Fibroblast of villous mesenchyme (primary cell): ENCODE measurements at places on chromosomes 4 and X. TPM values are rescaled to one million over a fixed set of nuclear protein-coding genes. Genes with fewer than 3 reads are reported as not detected.

- no peak for DNase-seq
These were observed 28.5 kb downstream of the TRIM2 start for GRCh38 chr4:153232768-153233167.

DNA sequence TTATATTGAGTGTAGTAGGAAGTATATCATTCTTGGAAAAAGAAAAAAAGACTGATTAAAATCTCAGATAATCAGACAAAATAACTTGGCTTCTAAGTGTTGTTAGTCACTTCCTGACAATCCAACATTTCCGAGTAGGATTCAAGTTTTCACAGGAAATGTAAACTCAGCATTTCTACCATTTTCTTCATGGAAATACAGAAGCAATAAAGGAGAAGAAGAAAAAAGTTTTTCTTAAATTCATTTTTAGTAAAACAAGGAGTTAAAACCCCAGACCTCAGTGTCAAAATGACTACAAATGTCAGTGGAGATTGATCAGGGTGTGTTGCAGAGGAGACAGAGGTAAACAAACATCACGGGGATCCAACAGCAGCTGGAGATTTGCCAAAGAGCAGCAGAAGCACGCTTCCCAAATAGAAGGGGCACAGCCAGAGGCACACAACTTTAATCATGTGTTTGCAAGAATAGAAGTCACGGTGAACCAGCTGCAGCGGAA, 129.3 kb upstream of the FAM9B start:
- no peak for DNase-seq

DNA sequence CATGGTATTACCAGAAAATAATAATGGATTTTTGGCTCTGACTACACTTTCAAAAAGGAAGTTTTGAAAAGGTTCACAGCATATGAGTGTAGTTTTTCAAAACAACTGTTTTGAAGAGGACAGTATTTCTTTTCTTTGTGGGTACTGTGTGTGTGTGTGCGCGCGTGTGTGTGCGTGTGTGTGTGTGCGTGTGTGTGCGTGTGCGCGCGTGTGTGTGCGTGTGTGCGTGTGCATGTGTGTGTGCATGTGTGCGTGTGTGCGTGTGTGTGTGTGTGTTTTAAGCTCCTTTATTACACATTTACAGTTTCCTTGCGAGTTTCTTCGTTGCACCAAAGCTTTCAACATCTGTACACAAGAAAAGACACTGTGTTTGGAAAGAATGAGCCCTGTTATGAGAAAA, 755.4 kb downstream of the SH3BGRL start:
- DNase-seq, result no peak

- peak; percentile 77 for DNase-seq
These were observed 78.1 kb upstream of the CLDN34 start for GRCh38 chrX:9888953-9889470.

- DNase-seq, result peak; percentile 51
These were observed 134.3 kb downstream of the GUCY2F start for GRCh38 chrX:109347632-109348031.

The TLR8 gene
- not detected in 2 replicates for total RNA-seq

DNA sequence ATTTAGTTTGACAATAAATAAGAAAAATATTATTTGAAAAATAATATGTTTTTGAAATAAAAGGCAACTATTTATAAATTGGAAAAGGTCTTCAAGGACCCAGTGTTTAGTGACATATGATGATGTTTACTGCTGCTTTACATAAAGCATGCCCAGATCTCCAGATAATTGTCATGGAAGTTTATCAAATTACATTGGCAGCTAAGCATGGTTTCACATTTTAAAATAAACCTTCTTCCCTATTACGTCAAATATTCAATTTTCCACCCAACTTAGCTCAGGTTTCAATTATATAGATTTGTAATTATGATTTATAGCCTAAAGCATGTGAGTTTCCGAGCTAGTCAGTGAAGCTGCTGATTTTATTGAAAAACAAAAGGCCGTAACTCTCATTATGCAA, 417.2 kb downstream of the CFAP47 start:
- no peak for DNase-seq

- no peak for DNase-seq
These were observed 252.5 kb downstream of the GRIA3 start for GRCh38 chrX:123436512-123437136.

- DNase-seq, result no peak
These were observed 434.7 kb downstream of the GRIA2 start for GRCh38 chr4:157655096-157655809.

The LRCH2 gene
- 5.8 and 8.2 TPM in 2 replicates for total RNA-seq

DNA sequence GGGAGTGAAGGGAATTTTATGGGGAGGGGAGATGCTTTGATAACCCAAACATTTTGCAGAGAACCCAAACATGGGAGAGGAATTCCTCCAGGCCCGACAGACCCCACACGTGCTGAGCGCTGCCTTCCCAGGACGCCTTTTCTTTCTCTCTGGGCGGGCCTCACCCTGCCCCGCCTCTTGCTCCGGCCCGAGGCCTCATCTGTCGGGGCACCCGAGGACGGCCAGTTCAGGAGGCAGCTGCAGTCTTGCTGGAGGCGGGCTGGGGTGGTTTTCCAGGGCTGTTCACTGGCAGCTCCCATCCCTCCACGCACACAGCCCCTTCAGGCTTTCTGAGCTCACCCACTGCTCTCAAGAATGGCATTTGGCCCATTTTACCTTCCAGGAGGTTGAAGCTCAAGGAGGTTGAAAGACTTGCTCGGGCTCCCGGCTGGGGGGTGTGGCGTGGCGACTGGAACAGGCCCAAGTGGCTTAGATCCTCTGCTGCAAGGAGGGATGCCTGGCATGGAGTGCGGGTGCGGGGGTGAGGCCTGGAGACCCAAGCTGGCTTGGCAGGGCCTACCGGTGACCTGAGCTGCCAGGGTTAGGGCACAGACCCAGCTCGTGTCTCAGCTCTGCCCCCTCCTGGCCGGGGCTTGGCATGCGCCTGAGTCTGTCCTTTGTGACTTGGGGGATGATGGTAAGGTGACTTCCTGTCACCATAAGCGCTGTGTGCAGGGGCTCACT, 99.2 kb downstream of the PSAPL1 start:
- peak; percentile 6 for DNase-seq

DNA sequence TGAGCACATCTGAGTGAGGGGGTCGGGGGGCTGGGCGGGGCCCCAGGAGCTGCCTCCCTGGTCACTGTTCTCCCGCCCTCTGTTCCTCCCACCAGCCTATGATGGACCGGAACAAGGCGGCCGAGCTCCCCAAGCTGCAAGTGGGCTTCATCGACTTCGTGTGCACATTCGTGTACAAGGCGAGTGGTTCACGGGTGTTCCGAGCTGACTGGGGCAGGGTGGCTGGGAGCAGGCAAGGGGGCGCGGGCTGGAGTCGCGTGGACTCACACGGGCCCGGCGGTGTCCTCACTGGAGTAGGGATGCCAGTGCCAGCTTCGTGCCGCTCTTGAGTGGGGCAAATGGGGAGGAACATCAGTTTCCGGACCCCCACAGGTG, 7.7 kb downstream of the ATP5ME start:
- DNase-seq, result no peak

GRCh38 chrX:71814123-71814912, 51.2 kb downstream of the CXorf49B start:
- no peak for DNase-seq

The PGRMC1 gene
- 202 and 244 TPM in 2 replicates for total RNA-seq

DNA sequence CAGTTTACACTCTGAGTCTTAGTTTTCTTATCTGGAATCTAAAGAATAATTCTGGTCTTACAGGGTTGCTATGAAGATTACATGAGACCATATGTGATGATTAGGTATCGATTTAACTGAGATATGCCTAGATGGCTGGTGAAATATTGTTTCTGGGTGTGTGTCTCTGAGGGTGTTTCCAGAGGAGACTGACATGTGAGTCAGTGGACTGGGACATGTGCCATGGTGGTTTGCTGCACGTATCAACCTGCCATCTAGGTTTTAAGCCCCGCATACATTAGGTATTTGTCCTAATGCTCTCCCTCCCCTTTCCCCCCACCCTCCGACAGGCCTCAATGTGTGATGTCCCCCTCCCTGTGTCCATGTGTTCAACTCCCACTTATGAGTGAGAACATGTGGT, 186.0 kb upstream of the CXorf66 start:
- no peak for DNase-seq

- DNase-seq, result no peak
These were observed 15.9 kb downstream of the NSD2 start for GRCh38 chr4:1887052-1887451.

DNA sequence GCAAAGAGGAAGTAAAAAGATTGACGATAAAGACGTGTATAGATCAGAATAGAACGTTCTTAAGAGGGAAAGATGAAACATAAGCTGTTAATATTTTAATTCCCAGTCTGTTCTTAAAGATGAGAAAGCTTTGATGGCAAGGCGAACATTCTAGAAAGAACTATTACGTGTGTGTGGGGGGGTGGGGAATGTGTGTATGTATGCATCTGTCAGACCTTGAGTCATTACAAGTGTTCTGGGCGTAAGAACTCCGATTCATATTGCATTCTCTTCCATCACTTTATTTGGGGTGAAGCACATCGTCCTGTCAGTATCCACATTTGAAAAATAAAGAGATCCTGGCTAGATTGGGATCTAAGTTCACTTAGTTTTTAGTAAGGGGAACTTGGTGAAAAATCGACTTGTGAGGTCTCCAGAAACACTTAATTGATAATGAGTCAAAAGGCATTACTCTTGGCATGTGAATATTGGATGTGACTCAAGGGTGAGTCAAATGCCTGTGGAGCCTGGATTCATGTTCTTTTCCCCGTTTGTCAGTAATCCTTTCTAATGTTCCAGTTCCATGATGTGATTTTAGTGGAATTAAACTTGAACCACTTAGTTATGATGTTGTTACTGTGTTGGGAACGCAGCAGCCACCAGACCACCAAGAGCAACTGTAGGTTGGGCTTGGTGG, 3.1 kb downstream of the SMS start:
- DNase-seq, result peak; percentile 61

The ARR3 gene
- total RNA-seq, result not detected in 2 replicates

DNA sequence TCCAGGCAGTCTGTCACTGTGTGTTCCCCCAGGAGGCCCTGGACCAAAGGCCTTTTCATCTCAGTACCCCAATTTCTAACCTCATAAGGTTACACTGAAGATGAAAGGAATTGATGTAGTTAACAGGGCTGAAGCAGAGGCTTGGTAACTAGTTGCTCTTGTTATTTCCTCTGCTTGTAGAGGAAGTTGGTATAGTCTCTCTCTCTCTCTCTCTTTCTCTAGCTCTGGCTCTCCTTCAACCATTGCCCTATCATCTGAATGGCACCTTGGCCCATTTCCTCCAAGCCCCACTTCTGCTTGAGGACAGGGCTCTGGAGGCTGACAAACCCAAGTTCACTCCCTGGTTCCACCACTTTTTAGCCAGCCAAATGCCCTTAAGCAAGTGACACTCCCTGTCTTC, 96.1 kb downstream of the MAMLD1 start:
- DNase-seq, result no peak

DNA sequence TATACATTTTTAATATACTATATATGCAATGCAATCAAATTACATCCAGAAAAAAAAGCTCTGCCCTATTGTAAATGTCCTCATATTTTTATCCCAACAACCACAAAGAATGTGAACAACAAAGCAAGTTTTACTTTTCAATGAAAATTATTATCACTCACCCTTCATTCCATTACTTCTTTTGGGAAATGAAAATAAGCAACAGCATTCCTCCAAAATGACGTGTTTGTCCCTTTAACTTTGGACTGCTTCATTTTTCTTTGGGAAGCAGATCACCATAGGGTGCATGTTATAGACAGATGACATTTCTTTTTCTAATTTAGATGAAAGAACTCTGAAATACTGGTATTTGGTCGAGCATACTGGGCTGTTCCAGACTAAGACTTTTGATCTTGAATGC, 667.1 kb upstream of the BOD1L1 start:
- DNase-seq, result peak; percentile 10

GRCh38 chr4:4753643-4754042, 105.8 kb upstream of the MSX1 start:
- no peak for DNase-seq

The ATP8A1 gene
- 0.86 and 0.97 TPM in 2 replicates for total RNA-seq

The SAGE1 gene
- total RNA-seq, result not detected in 2 replicates

GRCh38 chrX:71178908-71179307, 34.3 kb downstream of the NLGN3 start:
- DNase-seq, result peak; percentile 74

DNA sequence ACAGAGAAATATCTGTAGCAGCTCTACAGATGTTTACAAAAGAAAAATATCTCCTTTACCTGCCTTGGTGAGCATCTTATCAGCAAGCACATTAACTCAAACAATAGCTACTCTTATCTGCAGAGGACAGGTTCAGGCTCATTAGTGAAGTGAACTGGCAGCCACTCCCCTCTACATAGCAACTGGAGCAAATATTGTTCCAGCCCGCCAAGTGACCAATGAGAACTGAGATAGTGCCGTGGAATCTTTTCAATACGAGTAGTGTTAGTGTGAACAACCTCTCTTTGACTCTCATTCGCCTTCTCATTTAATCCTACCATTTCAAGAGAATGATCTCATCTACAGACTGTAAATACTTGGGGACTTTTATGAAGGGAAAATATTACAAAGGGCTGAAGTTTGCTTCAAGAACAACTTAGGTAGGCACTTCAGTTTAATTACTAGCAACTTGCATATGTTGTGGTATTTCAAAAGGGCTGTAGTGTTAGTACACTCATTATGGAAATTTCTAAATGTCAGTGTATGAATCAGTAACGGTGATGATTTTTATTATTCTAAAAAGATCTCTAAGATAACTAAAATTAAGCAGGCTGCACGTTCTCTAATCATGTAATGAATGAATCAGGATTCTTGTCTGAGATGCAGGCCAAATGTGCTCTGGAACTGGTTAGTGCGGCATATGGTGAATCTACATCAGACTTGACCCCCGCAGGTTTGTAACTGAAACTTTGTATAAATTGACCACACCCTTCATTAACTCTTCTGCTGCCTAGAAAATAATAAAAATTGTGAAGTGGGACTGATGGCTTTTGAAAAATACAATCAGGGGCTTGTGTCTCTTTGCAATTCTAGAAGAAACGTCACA, 72.4 kb downstream of the PALLD start:
- peak; percentile 49 for DNase-seq

- DNase-seq, result no peak
These were observed 219.0 kb upstream of the DKK2 start for GRCh38 chr4:107255114-107255513.

- DNase-seq, result no peak
These were observed 182.0 kb downstream of the TENT5D start for GRCh38 chrX:80602036-80602860.

DNA sequence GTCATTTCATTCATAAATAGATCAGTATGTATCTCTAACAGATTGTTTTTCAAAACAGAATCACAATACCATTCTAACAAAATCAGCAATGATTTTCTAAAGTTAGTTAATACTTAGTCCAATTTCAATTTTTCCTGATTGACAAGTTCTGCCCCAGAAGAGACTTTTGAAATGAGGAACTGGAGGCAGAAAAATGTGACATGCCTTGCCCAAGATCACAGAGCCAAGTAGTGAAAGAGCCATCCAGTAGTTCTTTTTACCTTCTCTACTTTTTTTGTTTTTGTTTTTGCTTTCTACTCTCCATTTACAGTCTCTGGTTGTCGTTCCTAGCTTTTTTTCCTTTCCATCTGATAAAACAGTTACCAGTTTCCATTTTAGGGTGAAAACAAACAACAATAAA, 129.3 kb upstream of the TMEM164 start:
- DNase-seq, result no peak

- DNase-seq, result no peak
These were observed 169.9 kb upstream of the RBPJ start for GRCh38 chr4:26150948-26151347.

- no peak for DNase-seq
These were observed 840.3 kb upstream of the ADGRL3 start for GRCh38 chr4:60359746-60360367.
